ENCODE measurements at places on chromosomes 13 and 19.

DNA sequence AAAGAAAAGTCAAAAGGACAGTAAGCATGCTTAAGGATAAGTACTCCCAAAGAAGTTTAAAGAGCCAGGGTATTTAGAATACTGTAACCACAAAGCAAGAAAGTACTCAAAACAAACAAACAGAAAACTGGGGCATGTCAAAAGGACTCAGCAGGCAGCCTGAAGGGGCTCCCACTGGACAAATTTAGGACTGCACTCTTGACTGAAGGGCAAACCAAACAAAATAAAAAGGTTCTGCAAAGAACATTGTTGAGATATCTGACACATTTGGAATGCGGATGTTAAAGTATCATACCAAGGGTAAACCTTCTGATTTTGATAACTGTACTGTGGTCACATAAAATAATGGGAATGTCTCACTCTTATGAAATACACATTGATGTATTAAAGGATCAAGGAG is 157.4 kb downstream of the TNFSF13B start:
- DNase-seq, result no peak

DNA sequence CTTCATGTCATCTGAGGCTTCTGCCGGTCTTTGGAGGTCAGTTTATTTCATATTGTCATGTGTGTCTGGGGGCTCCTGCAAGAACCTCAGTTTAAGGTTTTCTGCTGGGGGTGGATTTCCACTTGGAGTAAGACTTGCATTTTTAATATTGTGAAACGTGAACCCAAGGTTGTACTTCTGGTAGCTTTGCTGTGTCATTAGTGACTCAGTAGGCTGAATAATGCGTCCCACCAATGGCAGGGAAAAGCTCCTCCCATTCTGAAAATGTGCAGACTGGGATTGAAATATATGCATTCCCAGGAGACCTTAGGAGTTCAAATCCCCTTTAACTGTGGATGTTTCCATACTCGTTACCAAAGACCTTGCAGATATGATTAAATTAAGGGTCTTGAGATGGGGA is 46.2 kb downstream of the ING1 start:
- DNase-seq, result peak; percentile 87

DNA sequence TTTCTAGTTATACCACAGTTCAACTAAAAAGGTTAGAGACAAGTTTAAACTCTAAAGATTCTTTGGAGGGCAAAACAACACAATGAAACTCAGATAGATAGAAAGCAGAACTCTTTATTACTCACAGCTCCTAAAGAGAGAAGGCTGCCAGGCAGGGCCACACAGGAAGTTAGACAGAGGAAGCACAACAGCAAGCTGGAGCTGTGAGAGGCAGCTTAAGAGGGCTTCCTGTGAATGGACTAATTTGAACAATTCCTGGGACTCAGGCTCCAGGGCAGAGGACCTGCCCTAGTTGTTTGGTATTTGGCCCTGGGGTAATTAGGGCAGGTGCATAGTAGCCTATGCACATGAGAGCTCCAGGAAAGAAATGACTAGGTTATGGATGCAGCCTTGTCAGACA is 803.6 kb downstream of the DIAPH3 start:
- no peak for DNase-seq

- DNase-seq, result peak; percentile 47
Observed at GRCh38 chr19:49497047-49497788, 984 bp downstream of the RPS11 start.

- peak; percentile 96 for DNase-seq
Observed at GRCh38 chr19:39833464-39834286, at the start of gene DYRK1B. Gene DYRK1B, minus strand, starts transcription at chr19:39834162. Its CDS starts 2,295 bp downstream, at chr19:39831867.

GRCh38 chr19:44002566-44003460 is at the start of gene ZNF230:
Gene ZNF230, plus strand, starts transcription at chr19:44002957. Its CDS starts 4,122 bp downstream, at chr19:44007079.
- peak; percentile 95 for DNase-seq

DNA sequence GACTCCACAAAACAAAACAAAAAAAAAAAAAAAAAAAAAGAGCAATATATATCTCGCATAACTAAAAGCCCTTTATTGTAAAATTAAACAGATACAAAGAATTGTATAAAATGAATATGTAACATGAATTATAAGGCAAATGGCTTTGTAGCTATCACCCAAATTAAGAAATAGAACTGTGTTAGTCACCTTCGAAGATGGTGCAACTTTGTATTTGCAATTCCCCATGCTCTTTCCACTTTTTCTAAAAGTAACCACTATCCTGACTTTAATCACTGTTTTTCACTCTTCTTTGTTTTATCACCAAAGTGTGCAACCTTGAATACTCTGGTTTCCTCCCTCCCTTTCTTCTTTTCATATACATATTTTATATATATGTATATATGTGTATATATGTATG is 57.1 kb upstream of the HTR2A start:
- no peak for DNase-seq

DNA sequence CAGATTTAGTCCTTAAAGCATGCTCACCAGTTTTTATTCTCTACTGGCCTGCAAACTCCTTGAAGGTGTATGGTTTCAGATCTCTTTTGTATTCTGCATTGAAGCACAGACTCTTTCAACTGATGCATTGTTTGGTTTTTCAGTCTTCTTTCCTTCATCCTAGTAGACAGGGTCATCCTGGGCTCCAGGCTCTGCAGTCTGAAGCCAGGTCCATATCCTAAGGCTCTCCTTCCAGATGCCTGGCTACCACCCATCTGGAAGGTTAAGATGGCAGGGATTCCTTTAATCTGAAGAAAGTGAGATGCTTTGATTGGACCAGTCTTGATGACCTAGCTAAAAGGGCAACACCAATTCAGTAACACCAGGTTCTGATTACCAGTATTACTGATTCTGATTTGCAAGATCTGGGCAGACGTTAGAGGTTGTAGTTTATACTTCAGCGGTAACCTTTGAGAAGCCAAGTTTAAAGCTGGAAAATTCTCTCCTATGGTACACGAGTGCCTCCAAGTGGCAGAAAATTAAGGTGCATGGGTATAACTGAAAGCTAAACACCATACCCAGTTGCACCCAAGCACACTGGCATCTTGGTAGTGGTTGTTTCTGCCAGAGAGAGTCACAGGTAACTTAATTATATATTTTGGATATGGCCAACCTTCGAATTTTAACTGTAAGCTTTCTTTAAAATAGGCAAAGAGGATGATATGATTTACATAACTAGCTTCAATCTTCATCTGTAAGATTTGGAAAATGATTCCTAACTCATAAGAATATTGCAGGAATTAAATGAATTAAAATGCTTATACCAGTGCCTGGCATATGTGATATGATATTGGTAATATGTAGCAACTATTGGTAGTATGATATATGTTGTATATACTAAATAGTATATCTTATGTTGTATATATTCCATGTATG is 1651.9 kb upstream of the MIR17HG start:
- peak; percentile 8 for DNase-seq

- DNase-seq, result no peak
Observed at GRCh38 chr13:24012648-24013047, 115.3 kb upstream of the C1QTNF9B start.

GRCh38 chr13:51551416-51551815 is 32.8 kb upstream of the WDFY2 start:
- DNase-seq, result no peak

DNA sequence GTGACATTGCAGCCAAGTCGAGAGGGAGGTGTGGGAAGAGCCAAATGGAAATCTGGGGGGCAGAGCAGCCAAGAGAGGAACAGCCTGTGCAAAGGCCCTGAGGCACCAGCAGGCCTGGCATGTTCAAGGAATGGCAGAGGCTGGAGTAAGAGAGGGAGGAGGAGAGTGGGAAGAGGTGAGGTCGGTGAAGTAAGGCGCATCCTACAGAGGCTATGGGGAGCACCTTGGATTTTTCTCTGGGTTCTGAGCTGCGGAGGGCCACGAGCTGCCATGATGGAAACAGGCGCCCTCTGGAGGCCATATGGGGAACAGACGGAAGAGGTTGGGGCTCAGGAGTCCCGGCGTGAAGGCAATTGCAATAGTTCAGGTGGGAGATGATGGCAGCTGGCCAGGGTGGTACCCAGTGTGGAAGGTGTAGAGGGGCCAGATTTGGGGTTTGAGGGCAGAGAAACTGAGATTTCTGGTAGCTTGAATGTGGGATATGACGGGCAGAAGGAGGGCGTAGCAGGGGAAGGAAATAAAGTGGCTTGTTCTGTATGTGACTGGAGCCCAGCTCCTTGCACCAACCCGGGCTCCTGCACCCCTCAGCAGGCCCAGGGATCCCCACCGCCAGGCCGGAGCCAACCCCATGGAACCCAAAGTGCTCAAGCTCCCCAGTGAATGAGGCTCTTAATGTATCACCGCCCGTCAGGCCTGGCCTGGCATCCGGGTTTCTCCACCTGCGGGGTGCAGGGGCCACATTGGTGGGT is 20.5 kb upstream of the STRN4 start:
- DNase-seq, result no peak

DNA sequence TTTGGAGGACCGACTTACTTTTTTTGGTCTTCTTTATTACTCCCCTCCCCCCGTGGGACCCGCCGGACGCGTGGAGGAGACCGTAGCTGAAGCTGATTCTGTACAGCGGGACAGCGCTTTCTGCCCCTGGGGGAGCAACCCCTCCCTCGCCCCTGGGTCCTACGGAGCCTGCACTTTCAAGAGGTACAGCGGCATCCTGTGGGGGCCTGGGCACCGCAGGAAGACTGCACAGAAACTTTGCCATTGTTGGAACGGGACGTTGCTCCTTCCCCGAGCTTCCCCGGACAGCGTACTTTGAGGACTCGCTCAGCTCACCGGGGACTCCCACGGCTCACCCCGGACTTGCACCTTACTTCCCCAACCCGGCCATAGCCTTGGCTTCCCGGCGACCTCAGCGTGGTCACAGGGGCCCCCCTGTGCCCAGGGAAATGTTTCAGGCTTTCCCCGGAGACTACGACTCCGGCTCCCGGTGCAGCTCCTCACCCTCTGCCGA is 409 bp downstream of the FOSB start:
- DNase-seq, result no peak

GRCh38 chr13:113273851-113274590 is 23.0 kb upstream of the LAMP1 start:
- peak; percentile 87 for DNase-seq

DNA sequence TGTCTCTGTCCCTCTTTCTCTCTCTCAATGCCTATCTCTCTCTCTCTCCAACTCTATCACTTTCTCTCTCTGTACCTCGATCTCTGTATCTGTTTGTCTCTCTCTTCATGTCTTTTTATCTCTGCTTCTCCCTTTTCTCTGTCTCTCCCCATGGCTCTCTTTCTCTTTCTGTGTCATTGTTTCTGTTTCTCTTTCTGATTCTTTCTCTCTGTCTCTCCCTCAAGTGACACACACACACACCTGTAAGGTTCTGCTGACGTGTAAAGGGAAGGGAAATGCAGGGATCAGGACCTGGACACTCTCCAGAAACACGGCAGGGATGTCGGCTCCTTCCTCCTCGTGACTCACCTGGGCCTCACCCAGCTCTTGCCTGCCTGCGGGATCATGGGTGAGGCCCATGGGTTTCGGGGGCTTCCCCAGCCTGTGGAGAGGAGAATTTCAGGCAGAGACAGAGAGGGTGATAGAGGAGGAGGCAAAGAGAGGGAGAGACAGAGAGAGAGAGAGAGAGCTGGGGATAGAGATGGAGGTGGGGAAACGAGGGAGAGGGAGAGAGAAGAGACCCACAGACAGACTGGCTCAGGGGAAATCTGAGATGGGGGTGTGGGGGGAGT is 5.4 kb upstream of the PLAUR start:
- peak; percentile 78 for DNase-seq
